ENCODE measurements at places on chromosomes 3 and 15.

DNA sequence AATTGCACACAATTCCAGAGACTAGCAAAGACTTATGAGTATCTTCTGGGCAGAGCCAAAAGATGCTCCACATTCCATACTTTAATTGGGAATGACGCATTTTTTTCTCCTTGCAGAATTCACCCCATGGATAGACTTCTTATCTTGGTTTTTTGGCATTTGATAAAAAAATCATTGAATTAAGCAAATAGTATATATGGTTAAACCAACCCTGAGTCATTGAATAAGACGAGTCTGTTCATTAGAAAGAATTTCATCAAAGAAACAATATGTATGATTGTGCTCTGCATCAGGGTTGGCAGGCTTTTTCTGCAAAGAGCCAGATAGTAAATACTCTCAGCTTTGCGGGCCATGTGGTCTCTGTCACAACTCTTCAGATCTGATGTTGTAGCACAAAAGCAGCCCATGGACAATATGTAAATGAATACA, 9.2 kb upstream of the PDZRN3 start:
- peak; percentile 18 for DNase-seq

DNA sequence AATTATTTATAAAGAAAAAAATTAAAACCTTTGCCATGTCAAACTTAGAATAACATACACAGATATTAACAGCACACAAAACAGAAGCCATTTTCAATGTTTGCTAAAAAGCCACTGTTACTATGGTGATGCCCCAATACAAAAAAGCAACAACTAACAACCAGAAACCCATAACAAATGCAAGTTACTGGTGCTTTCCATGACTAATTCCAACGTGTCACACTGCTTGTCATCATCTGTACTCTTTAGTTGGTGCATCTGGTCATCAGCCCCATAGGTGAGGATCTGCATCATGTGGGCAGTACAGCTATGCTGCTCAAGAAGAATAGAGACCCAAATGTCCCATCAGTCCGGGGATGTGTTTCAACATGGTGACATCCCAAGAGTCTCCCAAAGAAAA, 52.8 kb downstream of the ATP8B4 start:
- peak; percentile 32 for DNase-seq

DNA sequence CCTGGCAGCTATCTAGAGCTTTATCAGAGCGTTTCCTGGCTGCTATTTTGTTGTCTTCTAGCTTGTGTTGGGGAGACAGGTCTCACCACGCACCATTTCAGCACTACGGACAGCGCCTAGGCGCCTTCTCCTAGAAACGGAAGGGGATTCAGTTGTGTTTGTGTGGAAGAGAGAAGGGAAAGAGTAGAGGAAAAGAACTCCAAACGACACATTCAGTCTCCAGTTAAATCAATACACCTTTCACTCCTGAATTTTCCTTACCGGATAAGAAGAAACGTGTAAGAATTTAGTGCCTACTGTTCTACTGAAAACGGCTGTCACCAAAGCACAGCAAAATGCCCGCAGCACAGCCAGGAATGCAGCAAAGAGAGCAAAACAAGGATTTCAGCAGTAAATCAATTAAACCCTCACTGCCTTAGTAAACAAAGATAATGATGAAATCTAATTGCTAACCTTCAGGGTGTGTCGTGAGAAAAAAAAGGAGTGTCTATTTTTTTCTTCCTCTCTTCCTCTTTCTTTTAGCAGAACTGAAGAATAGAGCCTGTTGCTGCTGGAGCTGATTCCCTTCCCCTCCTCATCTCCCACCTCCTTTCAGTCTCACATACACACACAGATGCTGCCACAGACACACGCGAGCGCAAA, 412 bp upstream of the CTXN2 start:
- DNase-seq, result peak; percentile 72

- DNase-seq, result peak; percentile 47
These were observed 9.4 kb upstream of the RAD18 start for GRCh38 chr3:8972639-8973038.

DNA sequence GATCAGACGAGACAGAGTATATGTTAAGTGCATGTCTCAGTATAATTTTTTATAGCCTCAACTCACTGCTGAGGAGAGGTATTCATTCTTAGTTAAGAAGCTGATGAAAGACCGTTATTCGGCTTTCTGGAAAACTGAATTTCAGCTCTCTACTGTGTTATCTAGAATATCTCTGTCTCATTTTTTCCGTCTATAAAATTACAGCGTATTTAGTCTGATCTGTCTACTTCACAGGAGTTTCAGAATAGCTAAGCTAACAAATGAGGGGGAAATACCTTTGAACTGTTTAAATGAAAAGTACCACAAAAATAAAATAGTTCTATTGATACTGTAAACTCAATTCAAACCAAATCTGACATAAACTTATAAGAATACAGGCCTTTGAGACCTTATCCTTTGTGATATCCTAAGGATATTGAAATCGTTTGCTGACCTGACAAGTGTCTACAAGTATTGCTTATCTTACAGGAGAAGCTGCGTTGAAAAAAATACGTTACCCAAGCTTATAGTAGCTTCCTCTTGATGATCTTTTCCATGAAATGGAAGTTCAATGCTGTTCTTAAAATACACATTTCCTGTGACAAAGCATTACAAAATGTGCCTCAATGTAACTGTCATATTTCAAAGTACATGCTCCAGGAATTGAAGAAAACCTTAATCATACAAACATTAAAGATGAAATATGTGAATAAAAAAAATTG, 104.6 kb downstream of the IL1RAP start:
- DNase-seq, result peak; percentile 11

DNA sequence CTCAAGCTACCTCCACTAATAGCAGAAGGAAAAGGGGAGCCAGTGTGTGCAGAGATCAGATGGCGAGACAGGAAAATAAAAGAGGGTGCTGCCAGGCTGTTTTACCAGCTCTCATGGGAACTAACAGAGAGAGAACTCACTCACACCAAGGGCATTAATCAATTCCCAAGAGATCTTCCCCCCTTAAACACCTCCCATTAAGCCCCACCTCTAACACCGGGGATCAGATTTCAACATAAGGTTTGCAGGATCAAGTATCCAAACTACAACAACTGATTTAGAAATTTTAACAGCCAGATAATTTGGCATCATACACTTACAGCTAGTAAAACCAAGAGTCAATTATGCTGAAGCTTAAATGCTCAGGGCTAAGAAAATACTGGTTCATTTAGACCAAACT, 18.9 kb downstream of the CD200 start:
- no peak for DNase-seq

DNA sequence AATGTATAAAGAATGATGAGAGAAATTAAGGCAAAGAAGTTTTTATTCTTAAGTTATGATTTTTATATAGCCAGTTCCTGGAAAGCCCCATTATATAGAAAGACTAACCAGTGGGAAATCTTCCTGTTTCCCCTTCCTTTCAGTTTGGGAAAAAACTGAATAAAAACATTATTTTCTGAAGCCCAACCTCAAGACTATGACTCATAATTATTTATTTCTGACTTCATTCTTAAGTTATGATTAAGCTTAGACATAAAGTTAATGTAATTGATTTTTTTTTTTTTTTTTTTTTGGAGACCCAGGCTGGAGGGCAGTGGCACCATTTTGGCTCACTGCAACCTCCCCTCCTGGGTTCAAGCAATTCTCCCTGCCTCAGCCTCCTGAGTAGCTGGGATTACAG, 55.8 kb downstream of the TRPC1 start:
- DNase-seq, result peak; percentile 60

DNA sequence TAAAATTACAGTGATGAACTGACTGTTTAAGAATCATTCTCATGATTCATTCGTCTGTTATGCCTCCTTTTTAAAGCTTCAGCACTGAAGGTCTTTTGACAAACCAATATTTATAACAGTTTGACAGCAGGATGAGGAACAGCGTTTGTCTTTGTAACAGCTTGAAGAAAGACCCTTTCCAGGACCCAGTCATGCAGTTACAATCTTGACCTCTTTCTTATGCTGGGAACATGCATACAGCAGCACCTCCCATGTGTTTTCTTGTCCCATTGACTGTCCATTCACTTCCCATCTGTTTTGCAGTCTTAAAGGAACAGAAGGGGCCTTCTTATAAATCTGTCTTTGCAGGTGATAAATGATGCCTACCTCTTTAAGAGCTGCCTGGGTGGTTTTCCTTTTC, 87.2 kb downstream of the OPA1 start:
- DNase-seq, result peak; percentile 66

DNA sequence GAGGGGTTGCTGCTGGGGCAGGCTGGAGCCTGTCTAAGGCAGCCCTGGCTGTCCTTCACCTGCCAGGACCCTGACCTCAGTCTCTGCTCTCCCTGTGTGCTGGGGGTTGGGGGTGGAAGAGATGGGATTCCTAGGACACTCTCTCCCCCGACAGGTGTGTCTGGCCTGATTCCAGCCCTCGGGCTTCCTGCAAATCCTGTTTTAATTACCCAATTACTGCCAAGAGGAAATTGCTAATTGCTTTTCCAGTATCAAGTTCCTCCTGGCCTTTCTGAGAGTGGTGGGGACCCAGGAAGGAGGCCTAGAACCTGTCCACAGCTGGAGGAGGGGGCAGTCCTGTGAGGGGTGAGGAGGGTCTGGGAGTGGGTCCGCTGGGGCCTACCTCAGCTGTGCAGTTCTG, 15.8 kb downstream of the PLXNA1 start:
- no peak for DNase-seq

GRCh38 chr3:161108840-161109239, 3.7 kb upstream of the B3GALNT1 start:
- DNase-seq, result no peak

- peak; percentile 69 for DNase-seq
These were observed 3.5 kb downstream of the PFN2 start for GRCh38 chr3:149967086-149967685.

DNA sequence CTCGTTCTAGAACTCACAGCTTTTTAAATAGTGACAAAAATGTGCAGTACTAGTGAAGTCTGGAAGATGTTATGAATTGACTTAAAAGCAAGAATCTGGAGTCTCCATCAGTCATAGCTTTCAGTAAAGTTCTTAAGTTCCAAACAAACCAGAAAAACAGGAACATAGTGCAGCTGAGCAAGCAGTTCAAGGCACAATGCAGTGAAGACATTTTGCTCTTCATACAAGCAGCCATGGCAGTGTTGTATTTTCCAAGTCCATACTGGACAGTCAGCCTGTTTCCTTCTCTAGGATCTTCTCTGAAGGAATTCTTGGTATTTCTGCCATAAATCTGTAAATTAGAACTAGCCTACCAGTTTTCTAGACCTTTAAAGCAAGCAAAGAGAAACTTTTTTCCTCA, 90.5 kb downstream of the LRRC28 start:
- DNase-seq, result peak; percentile 8

GRCh38 chr3:141129541-141130011, 78.4 kb downstream of the SPSB4 start:
- DNase-seq, result no peak

GRCh38 chr3:52532838-52533622, 627 bp downstream of the NT5DC2 start:
- no peak for DNase-seq

GRCh38 chr15:73476704-73477216, 33.8 kb downstream of the REC114 start:
- no peak for DNase-seq

DNA sequence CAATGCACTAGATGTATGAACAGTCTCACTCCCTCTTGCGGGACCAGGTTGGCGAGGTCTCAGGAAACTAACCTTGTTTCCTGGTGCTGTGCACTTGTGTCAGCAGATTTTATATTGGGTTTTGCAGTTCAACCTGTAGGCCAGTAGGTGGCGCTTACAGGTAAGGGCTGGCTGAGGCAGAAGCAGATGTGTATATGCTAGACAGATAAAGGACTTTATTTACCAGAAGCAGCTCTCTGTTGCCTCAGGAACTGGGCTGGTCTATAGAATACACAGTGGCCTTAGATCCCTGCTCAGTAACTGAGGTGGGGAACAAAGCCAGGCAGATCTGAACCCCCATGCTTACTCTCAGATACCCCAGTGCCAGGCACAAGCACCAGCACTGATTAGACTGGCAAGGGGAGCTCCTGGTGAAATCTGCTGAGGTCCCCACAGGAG, 296.8 kb downstream of the DOCK3 start:
- peak; percentile 45 for DNase-seq

- DNase-seq, result no peak
These were observed 126.5 kb downstream of the ADAMTS17 start for GRCh38 chr15:100215031-100215842.

DNA sequence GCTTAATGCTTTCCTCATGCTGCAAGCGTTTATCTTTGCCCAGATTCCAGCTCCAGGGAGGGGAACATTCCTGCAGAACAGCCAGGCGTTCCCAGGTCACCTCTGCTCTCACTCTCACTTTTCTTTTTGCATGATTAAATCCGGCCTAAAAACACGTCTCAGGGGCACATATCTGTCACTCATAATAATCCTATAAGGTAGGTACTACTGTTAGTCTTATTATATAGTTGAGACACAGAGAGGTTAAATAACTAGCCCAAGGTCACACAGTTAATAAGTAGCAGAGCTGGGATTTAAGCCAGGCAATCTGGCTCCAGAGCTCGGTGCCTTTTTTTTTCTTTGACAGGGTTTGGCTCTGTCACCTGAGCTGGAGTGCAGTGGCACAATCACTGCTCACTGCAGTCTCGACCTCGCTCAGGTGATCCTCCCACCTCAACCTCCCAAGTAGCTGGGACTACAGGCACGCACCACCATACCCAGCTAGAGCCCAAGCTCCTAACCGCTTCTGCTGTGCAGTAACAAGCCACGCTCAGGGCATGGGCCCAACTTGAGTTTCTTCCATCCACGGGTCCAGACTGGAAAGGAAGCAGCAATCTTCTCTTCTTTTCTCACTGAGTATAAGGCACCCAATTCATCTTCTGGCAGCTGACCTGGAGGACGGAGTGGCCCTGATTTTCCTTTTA, 96.5 kb downstream of the LIPC start:
- peak; percentile 53 for DNase-seq

- no peak for DNase-seq
These were observed 28.7 kb downstream of the ZNF385D start for GRCh38 chr3:21722301-21722700.

- DNase-seq, result no peak
These were observed 416.8 kb upstream of the NAALADL2 start for GRCh38 chr3:174442302-174442682.
